ENCODE measurements at places on chromosomes 3 and 15. TPM values are rescaled to one million over a fixed set of nuclear protein-coding genes. Genes with fewer than 3 reads are reported as not detected.

- H3K27me3 ChIP-seq: no peaks in the 10 kb centered on the region
- no peak overlapping the region for H3K27ac ChIP-seq
- peaks cover 69% of the 10 kb centered on the region for H3K36me3 ChIP-seq
- H3K4me3 ChIP-seq: no peak overlapping the region
- H3K4me1 ChIP-seq: no peaks in the 10 kb centered on the region
Measured at GRCh38 chr3:37039161-37039846, 46.0 kb downstream of the MLH1 start.

Gene RAP2B
- total RNA-seq: 30.3 TPM

GRCh38 chr15:101580431-101580830 is 71.8 kb downstream of the TM2D3 start:
- H3K4me1 ChIP-seq: no peaks in the 10 kb centered on the region
- H3K27ac ChIP-seq: no peak overlapping the region
- H3K4me3 ChIP-seq: no peak overlapping the region

DNA sequence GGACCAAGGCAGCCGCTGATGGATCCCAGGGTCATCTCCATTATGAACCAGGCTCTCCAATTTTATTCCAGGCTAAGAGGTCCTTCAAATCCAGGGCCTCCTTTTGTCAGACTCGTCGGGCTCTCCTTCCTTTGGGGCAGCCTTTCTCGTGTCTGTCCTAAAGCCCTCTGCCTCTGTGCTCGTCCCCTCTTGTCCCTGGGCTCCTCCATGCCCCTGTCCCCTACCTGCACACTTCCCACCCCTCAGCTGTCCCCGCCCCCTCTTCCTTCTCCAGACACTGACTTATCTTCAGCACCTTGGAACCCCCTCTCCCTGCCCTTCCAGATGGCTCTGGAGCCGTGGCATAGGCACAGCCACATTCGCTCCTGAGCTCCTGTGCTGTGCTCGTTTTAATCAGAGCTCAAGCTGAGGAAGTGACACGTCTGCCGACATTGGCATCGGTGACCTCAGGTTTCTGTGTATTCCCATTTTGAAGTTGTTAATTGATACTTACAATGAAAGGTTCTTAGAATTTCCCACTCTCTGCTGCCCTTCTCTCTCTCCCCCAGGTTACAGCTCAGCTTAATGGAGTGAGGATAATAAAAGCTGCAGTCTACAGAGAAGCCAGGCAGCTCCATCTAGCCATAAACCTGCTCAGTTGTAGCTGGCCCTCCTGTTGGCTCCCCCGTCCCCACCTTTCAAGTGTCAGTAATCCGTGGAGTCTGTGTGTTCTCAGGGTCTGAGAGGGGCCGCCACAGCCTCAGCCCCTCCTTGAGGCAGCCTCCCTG is 51.1 kb upstream of the SEC22A start:
- no peak overlapping the region for H3K4me3 ChIP-seq
- DNase-seq: no peak
- H3K27ac ChIP-seq: peak overlapping the region; percentile 51
- no peaks in the 10 kb centered on the region for H3K36me3 ChIP-seq

GRCh38 chr3:115667738-115668065 is 44.4 kb downstream of the GAP43 start:
- H3K4me3 ChIP-seq: no peak overlapping the region
- no peak overlapping the region for H3K27ac ChIP-seq
- H3K4me1 ChIP-seq: no peaks in the 10 kb centered on the region
- no peak for DNase-seq

- no peak for DNase-seq
- no peak overlapping the region for H3K27ac ChIP-seq
- no peaks in the 10 kb centered on the region for H3K36me3 ChIP-seq
- no peaks in the 10 kb centered on the region for H3K27me3 ChIP-seq
- no peak overlapping the region for H3K4me3 ChIP-seq
- H3K4me1 ChIP-seq: no peaks in the 10 kb centered on the region
Measured at GRCh38 chr3:188839187-188839695, 332.5 kb upstream of the TPRG1 start.

DNA sequence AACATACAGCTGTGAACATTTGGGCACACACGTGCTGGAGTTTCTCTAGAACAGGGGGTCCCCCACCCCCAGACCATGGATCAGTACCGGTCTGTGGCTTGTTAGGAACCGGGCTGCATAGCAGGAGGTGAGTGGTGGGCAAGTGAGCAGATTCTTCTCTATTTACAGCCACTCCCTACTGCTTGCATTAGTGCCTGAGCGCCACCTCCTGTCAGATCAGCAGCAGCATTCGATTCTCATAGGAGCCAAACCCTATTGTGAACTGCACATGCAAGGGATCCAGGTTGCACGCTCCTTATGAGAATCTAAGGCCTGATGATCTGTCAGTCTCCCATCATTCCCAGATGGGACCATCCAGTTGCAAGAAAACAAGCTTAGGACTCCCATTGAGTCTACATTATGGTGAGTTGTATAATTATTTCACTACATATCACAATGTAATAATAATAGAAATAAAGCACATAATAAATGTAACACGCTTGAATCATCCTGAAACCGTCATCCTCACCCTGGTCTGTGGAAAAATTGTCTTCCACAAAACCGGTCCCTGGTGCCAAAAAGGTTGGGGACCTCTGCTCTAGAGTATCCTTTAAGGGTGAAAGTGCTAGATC is 25.8 kb downstream of the CHRM5 start:
- H3K36me3 ChIP-seq: no peaks in the 10 kb centered on the region
- DNase-seq: no peak
- H3K27me3 ChIP-seq: no peaks in the 10 kb centered on the region
- H3K4me1 ChIP-seq: no peaks in the 10 kb centered on the region

Gene NECTIN3
- total RNA-seq: 3.2 TPM

Gene A4GNT
- not detected for total RNA-seq

GRCh38 chr15:62456011-62456920 is 291.2 kb upstream of the C2CD4B start:
- H3K27me3 ChIP-seq: no peaks in the 10 kb centered on the region
- no peak overlapping the region for H3K4me3 ChIP-seq
- H3K27ac ChIP-seq: no peak overlapping the region

Gene NMB
- total RNA-seq: 2.9 TPM

DNA sequence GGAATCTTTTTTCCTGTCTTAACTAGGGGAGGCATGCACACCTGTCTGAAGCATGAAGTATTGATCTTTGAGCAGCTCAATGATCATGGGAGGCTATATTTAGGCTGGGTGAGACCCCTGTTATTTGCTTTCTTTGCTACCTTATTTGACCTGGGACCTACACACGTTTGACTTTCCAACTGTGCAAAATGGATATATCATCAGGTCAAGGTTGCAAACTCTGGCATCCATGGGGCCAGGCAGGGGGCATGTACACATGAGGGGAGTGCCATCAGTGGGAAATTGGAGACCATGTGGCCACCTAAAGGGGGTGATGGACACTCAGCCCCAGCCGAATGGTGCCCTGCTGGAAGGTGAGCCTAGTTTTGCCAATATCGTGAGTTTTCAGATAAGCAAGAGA is 174.2 kb downstream of the FEZF2 start:
- H3K36me3 ChIP-seq: no peaks in the 10 kb centered on the region
- no peaks in the 10 kb centered on the region for H3K4me1 ChIP-seq

DNA sequence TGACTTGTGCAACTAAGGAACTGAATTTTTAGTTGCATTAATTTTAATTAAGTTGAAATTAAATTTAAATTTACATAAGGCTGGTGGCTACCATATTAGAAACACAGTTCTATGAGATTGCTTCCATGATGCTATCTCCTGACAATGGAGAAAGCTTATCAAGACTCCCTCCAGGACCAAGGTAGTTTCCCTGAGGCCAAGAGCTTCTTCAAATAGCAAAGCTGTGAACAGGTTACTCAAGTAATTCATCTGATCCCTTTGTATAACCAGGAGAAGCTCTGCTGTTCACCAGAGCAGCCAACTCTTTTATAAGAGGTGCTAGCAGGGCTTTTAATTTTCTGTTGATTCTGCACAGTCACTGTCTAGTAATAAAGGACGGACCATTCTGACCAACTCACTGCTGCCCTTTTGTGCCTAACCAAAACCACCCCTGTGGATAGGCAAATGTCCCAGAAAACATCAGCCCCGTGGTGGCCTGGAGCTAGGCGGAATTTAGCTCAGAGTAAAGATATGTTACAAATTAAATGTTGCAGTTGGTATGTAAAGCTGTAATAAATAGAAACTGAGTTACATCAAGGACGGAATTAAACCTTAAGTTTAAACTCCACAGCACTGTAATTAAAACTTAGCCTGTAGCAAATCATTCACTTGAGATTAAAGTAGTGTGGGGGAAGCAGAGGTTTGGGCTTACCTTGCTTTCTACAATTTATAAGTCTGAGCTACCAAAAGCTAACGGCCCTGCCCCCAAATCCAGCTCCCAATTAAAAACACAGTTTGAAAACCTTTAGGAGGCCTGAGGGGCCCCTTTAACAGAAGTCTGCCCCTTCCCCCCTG is 55.6 kb upstream of the LRTM1 start:
- H3K27me3 ChIP-seq: peaks cover 1% of the 10 kb centered on the region
- H3K4me3 ChIP-seq: no peak overlapping the region
- no peaks in the 10 kb centered on the region for H3K36me3 ChIP-seq
- DNase-seq: no peak
- H3K4me1 ChIP-seq: no peaks in the 10 kb centered on the region

- no peaks in the 10 kb centered on the region for H3K36me3 ChIP-seq
- H3K27me3 ChIP-seq: no peaks in the 10 kb centered on the region
- no peak for DNase-seq
- no peaks in the 10 kb centered on the region for H3K4me1 ChIP-seq
- no peak overlapping the region for H3K27ac ChIP-seq
- no peak overlapping the region for H3K4me3 ChIP-seq
Measured at GRCh38 chr3:3737531-3737930, 61.7 kb upstream of the LRRN1 start.

- no peaks in the 10 kb centered on the region for H3K4me1 ChIP-seq
- H3K27ac ChIP-seq: no peak overlapping the region
- H3K27me3 ChIP-seq: no peaks in the 10 kb centered on the region
- no peaks in the 10 kb centered on the region for H3K36me3 ChIP-seq
- no peak for DNase-seq
- no peak overlapping the region for H3K4me3 ChIP-seq
Measured at GRCh38 chr3:158443632-158444031, 127.4 kb upstream of the MLF1 start.

- H3K4me1 ChIP-seq: no peaks in the 10 kb centered on the region
- DNase-seq: no peak
- no peak overlapping the region for H3K4me3 ChIP-seq
- H3K27me3 ChIP-seq: no peaks in the 10 kb centered on the region
Measured at GRCh38 chr3:39587113-39587512, 119.6 kb downstream of the MOBP start.

Gene ZBTB38
- 56.4 TPM for total RNA-seq

Data from naive thymus-derived CD4-positive, alpha-beta T cell (primary cell).